Cardiac septum (tissue), 1 donor: ENCODE measurements at places on chromosomes 3 and 15. TPM values are rescaled to one million over a fixed set of nuclear protein-coding genes. Genes with fewer than 3 reads are reported as not detected.

DNA sequence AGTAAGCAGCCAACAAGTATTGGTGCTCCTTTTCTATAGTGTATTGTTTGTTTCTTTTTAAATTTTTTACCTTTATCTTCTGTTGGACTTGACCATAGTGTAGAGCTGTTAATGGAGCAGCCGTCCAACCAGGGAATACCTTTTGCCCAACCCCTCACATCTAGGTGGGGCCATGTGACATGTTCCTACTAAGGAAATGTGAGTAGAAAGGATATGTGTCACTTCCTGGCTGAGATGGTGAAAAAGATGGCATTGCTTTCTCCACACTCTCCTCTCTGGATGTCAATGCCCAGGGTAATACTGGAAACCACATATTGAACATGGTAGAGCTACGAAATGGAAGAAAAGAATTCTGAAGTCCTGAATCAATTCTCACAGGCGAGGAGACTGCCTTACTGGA, 218.8 kb downstream of the TBL1XR1 start:
- no peak for DNase-seq

DNA sequence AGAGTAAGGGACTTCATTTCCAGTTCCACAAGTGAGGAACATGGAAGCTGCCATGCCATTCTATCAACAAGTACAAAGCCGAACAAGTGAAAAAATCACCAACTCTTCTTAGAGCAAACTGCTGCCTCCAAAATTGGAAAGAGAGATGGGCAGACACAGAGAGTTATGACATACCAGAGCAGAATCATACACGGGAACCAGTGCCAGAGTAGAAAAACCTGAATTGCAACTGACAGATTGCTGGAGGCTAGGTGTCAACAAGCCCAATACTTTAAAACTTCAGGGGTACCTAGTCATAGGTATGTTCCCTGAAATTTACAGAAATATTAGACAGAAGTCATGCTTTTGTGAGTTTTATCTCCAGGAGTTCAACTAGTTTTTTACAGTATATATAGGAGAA, 62.0 kb downstream of the TTBK2 start:
- DNase-seq, result no peak

DNA sequence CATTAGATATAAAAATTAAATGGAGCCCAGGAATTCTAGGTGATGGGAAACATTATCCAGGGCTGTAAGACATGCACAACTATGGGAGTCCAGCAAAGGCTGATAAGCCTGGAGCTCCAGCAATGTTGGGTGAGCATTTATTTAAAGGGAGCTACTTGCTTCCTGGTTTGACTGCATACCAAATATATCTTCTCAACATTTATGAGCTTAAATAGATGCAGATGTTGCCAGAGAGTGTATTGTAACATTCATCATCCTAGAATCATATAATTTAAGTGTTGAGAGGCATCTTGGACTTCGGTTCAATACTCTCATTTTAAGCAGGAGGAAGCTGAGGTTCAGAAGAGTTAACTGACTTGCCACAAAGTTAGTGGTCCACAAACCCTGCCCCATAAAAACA, 12.2 kb upstream of the POLR2M start:
- DNase-seq, result no peak

GRCh38 chr3:132448216-132448961, 31.1 kb downstream of the DNAJC13 start:
- peak; percentile 74 for DNase-seq

Gene STRC
- total RNA-seq, result 0.24 TPM
